ENCODE measurements at places on chromosomes 6 and 20.

DNA sequence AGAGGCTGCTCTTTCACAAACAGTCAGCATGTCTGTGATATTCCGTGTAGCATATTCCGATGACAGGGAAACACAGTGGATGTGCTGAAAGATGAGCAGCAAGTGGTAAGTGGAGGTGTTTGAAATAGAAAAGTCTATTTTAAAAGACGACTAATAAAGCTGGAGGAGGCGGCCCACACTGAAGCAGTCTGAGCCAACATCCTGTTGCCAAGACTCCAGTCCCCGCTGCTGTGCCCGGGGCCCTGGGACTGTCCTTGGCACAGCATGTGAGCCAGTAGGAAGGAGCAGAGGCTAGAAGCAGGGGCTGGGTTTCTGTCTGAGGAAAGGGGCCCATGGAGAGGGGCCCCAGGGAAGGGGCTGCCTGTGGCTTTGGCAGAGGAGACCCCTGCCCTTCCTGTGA is 351.5 kb upstream of the CHD6 start:
- no peak for DNase-seq

- DNase-seq = peak; percentile 82
Observed at GRCh38 chr20:14334306-14334930, 3.0 kb downstream of the FLRT3 start.

DNA sequence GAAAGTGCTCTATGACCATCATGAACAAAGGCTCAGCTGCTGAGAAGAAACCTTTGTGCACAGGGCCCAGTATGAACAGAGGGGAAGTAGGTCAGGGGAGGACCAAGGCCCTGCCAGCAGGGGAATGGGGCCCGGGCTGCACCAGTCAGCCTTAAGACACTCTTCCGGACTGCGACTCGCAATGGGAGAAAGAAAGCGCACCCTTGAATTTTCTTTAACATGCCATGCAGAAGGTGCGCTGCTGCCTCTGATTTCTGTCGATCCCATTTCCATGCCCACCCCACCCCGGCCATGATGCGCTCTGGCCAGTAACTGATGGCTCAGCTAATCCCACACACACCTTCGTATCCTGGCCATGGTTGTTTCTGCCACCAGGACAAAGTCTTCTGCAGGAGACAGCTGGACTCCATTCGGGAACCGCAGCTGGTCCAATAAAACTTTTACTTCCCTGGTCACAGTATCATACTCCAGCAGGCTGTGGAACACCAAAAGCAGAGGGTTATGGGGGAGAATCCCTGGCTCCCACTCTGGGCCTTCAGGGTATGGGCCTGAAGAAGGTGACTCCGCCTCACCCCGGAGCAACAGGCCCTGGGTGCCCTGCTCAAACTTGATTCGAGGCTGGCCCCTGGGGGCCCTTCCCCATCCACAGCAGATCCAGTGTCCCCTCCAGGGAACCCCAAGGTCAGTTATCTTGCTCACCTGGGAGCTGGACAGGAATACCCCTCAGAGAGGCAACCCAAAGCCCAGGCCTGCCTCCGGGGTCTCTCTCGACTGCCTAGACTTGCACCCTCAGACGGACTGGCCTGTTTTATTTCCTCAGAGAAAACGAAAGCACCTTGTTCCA is 20.3 kb downstream of the CST7 start:
- no peak for DNase-seq

DNA sequence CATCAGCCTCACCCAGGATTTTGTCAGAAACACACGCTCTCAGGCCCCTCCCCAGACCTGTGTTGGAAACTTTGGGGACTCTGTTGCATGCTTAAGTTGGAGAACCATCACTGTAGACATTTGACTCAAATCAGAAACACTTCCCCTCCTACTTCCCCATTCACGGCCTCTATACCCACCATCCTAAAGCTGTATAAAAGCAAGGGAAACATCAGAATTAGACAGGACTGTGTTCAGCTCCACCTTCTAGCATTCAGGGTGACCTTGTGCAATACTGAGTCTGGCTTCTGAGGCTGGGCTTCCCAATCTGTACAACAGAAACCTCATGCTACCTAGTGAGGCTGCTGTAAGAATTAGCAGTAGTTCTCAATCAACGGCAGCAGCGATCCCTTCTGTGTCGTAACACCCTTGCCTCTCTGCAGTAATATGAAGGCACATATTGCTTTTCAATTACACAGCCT is 252.3 kb downstream of the LY86 start:
- peak; percentile 31 for DNase-seq

DNA sequence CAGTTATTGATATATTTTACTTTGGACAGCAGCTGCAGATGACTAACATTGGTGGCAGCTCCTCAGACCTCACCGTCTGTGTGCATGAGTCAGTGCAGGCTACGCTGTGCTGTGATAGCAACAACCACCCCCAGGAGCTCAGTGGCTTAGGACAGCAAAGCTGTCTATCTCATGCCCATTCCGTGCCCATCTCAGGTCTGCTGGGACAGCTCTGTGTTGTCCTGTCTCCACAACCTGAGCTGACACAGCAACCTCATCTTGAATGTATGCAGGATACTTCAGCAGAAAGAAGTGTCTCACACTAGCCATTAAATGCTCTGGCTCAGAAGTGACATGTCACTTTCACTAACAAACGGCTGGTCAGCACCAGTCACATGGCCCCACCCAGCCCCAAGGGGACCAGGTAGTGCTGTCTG is 47.7 kb downstream of the BANF2 start:
- DNase-seq = no peak

- DNase-seq = no peak
Observed at GRCh38 chr6:139251045-139251690, 40.6 kb downstream of the TXLNB start.

DNA sequence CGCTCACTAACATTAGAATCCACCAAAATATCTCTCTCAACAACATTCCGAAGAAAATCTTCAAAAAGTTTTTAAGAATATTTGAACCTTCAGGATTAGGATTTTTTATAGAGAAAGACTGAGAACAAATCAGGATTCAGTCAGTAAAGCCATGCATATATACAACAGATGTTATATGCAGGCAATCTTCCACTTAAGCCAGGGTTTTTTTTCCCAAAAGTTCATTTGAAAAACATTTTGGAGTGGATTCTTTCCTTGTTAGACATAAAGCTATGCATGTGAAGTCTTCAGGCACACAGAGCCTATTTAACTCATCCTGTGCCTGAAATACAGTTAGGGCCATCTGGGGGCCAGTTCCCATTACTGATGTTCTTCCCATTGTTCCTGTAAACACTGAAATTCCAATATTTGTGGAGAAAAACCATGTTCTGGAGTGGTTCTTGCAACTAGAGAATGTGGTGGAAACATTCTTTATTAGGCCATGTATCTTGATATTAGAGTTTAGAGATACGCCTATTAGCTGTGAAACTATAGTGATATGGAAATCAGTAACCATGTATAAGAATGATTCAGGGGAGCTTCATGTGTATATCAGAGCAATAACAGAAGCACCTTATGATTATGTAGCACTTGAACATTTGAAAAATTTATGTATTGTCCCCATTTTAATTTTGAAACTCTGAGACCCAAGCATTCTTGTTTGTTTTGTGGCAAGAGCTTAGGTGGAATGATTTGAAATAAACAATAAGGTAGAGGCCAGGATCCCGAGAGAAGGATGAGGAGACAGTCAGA is 61.7 kb downstream of the PLEKHG1 start:
- DNase-seq = no peak

- DNase-seq = no peak
Observed at GRCh38 chr20:1507276-1507675, 16.1 kb upstream of the SIRPB2 start.

GRCh38 chr6:129102741-129103140 is 219.8 kb downstream of the LAMA2 start:
- DNase-seq = no peak

DNA sequence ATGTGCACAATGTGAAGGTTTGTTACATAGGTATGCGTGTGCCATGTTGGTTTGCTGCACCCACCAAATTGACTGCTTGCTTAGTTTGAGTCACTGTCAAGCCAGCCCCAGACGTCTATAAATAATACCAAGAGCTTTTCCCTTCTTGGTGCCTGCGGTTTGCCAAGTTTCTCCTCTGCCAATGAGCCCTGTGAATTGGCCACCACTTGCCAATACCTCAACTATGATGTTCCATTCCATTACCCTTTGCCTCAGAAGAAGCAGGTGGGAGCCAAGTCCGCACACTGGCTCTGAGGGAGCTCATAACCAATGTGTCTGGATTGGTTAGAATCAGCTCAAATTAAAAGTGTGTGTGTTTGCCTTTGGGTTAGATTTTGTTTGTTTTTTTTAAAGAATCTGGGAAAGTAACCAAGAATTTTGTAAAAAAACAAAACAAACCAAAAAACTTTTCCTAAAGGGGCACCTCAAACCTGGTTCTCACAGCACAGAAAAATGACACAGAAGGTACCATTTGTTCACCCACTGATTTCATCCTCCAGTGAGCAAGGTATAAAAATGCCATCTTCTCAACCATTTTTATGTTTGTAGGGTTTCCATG is 244.7 kb upstream of the PRND start:
- peak; percentile 19 for DNase-seq

DNA sequence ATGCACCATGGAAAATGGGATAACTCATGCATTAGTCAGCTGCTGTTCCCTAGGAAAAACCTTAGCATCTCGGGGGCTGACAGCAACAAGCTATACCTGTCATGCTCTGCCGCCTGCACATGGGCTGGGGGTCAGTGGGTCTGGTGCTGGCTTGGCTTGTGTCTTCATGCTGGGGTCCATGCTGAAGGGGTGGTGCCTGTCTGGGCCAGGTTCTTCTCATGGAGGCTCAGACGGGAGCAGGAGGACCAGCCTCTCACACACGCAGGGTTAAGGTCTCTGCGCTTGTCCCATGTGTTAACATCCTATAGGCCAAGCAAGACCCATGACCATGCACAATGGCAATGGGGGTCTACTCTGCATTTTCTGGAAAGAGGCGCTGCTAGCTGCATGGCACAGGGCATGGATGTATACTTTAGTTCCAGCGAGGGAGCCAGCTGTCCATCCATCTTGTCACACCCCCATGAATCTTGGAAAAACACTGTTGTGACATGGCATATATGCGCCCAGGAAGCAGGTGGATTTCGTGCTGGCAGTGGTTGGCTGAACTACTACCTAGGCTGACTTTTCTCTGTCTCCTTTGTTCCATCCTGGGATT is 24.6 kb upstream of the CST3 start:
- no peak for DNase-seq

DNA sequence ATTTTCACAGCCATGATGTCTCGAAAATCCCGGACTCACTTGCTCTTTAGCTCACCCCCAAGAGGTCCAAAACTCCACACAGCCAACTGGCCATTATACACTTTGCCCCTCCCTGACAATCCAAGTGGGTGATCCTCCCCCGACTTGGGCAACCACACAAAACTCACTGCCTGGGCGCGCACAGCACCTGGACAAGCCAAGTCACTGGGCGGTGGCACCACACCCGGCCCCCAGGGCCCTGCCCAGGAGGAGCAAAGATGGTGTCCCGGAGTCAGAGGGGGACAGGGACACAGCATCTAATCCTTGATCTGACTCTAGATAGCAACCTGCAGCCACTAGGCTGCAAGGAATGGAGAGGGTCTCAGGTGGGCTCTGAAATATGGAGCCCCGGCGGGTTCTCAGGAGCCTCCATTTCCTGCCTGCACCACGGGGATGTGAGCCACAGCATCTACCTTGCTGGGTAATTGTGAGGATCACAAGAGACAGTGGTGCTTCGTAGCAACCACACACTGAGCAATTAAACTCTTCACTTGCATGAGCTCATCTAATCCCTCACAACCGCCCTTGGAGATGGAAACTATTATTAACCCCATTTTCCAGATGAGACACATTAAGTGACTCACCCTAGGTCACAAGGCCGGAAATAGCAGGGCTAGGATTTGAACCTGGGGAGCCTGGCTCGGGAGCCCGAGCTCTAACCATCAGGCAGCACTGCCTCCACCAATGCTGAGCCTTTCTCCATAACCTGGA is 66.6 kb downstream of the BMP7 start:
- no peak for DNase-seq

DNA sequence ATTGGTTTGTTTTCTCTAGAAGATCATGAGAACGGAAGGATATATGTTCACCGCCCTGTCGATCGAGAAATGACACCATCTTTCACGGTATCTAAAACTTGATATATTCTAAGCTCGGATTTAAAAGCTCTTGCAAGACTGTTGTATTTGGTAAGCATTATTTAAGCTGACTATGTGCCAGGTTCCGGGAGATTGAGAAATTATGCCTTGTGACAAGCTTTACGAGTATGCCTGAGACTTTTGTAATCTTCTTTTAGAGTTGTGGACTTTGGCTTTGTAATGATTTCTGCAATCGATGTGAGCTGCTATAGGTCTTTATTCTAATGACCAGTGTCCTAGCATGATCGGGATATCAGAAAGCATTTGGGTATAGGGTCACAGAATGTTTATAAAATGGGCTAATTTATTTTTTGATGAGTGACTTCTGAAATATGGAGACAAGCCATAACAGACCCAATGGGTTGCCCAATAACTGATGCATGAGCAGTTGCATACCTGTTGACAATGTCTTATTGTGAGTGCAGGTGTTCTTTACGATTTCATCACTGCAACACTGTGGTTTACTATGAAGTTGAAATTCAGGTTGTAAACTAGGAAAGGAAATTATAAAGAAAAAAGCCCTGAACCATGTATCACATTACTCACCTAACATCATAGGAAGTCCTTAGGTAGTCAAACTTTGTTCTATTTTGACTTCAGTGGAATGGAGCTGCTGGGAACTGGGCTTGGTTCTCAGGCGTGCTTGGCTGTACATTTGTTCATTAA is 14.0 kb downstream of the CDH26 start:
- DNase-seq = no peak

- DNase-seq = no peak
Observed at GRCh38 chr6:42404484-42404883, 47.2 kb downstream of the TRERF1 start.

DNA sequence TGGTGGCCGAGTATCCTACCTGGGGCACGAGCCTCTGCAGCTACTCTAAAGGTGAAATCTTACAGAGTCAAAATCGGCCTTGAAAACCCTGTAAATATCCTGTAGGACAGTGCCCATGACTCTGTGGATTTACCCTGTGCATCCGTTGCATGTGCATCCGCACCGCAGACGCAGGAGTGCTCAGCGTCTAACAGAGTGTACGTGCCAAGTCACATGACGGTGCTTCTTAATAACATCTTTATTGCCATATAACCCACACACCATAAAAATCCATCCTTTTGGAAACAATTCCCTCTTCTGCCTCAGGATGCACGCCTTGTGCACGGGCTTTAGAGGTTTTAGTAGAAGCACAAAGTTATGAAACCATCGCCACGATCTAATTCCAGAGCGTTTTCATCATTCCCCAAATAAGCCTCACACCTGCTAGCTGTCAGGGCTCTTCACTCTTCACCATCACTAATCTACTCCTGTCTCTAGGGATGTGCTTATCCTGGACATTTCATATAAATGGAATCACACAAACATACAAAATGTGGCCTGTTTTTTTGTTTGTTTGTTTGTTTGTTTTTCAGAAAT is 384.5 kb upstream of the SULF2 start:
- DNase-seq = no peak

Data from globus pallidus (tissue), 1 donor.